ENCODE measurements at places on chromosomes 11 and 22.
A peak's percentile ranks its signal among the peaks of the same experiment; 100 is the strongest.

GRCh38 chr11:18705651-18706281 is 7.2 kb downstream of the TMEM86A start:
- no peak for DNase-seq

GRCh38 chr11:76380159-76380976 is 564 bp downstream of the THAP12 start:
- DNase-seq = peak; percentile 11

DNA sequence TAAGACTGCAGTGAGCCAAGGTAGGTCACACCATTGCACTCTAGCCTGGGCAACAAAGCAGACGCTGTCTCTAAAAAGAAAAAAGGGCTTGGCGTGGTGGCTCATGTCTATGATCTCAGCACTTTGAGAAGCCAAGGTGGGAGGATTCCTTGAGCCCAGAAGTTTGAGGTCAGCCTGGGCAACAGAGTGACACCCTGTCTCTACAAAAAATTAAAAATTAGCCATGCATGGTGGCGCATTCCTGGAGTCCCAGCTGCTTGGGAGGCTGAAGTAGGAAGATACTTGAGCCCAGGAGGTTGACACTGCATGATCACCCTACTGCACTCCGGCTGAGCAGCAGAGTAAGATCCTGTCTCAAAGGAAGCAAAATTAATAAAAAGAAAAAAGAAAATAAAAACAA is 38.9 kb upstream of the RDX start:
- no peak for DNase-seq

- DNase-seq = no peak
These were observed 495.6 kb upstream of the B3GAT1 start for GRCh38 chr11:134907636-134908035.

- DNase-seq = peak; percentile 68
These were observed 72.9 kb downstream of the CTTN start for GRCh38 chr11:70471254-70471653.

- DNase-seq = no peak
These were observed 20.1 kb upstream of the NXPE4 start for GRCh38 chr11:114615448-114616361.

GRCh38 chr22:24686280-24686679 is 83.3 kb downstream of the GGT1 start:
- no peak for DNase-seq

DNA sequence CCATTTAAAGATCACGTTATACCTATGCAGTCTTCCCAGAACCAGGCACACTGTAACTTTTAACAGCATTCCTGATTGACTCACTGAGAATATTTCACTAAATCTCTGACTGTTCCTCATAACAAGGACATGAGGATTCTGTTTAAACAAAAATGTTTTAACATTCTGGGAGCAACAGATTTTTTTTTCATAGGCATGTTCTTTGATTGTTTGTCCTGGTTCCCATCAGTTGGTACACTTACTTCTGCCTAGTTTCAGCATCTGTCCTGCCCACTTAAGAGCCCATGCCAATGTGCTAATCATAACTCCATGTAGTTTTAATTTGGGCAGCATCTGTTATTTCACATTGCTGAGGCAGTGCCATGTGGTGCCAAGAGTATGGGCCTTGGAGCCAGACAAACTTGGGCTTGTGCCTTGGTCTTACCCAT is 138.5 kb upstream of the CTSC start:
- no peak for DNase-seq

- DNase-seq = no peak
These were observed 861 bp upstream of the LTBP3 start for GRCh38 chr11:65558930-65559509.

DNA sequence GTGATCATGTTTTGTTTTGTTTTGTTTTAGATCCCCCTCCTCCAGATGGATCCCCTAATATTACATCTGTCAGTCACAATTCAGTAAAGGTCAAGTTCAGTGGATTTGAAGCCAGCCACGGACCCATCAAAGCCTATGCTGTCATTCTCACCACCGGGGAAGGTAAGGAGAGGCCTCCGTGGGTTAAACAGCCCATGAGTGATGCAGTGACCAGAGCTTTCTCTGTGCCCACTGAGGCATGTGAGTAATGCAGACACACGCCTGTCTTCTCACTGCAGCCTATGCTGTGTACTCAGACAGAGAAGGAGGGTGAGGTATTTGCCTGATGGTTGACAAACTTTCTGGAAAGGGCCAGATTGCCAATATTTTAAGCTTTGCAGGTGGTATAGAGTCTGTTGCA is 73.7 kb upstream of the OR4B1 start:
- no peak for DNase-seq

DNA sequence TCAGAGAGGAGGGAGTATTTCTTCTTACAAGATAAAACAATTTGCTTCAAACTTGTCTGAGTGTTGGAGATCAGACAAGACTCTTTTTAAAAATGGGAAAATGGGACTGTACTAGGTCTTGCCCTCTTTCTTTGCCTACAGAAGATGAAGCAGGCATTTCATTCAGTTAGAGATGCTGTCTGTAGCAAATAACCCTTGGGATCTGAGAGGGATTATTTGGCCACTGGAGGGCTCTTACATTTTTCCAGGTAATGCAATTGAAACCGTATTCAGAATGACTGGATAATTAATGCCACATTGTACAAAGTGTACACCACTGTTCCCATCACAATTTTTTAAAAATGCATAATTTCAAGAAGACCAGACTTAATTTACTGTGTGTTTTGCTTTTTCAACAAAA is 258.5 kb upstream of the KIRREL3 start:
- DNase-seq = no peak

DNA sequence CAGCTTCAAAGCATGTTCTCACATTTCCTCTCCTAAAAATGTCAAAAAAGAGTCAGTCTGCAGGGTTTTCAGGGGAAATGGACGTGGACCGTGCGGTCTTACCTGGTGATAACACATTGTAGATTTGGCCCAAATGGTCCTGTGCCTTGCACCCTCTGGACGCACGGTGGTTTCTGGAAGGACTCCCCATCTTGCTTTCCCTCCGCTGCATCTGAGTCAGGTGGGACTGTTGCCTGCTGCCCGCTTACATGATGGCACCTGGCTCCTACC is 1290.1 kb downstream of the TBC1D22A start:
- DNase-seq = no peak

GRCh38 chr22:29308791-29309262 is 2.4 kb downstream of the GAS2L1 start:
- DNase-seq = no peak

DNA sequence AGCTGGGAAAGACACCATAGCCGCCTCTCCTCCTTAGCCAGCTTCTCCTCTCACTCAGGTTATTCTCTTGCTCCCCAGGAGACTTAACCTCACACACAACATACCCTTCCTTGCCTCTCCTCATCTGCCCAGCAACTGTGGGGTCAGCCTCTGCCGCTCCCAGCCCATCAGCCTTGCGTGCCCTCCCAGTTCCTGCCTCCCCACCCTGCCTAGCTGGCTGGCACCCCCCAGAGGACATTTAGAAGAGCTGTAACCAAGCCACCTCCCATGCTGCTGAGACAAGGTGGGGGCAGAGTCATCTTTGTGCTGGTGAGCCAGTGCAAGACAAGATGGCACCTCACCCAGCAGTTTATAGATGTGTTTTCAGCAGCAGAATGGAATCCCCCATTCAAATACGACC is 38.2 kb downstream of the TOM1 start:
- DNase-seq = peak; percentile 7

DNA sequence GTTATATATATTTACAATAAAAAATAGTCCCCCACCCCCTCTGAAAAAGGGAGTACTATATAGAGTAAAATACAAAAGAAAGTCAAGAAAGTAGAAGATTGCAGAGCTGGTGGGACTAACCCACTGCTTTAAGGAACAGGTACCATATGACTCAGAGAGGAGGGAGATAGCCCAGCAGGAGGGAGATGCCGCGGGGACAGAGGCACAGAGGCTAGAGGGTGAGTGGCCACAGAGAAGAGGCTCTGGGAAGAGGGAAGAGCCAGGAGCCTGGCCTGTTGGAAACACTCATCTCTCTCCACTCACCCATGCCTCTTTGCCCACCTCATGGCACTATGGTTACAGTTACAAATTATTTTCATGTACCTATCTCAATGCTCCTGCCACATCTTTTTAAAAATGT is 53.6 kb upstream of the LYVE1 start:
- DNase-seq = no peak

GRCh38 chr11:79575701-79576100 is 134.9 kb upstream of the TENM4 start:
- no peak for DNase-seq

DNA sequence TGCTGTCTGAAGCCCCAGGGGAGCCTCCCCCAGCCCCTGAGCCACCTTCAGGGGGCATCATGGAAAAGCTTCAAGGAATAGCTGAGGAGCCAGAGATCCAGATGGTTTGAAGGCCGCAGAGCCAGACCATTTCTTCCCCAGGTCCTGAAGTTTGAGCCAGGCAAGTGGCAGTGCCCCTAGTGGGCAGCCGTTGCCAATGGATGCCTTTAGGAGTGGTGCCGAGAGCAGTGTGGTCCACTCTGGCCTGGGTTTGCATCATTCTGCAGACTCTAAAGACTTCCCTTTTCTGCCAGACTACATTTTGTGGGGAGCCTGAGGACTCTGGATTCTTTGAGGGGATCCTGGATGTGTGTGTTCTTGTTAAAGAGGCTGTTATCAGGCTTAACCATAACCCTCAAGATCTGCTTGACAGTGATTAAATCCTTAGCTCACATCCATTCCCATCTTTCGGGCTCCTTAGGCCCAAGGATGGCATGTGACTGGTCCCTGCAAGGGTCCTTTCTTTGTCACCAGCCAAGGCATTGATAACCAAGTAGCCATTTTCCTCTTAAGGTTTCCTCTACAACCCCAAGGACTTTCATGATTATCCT is 13.1 kb downstream of the HINFP start:
- DNase-seq = peak; percentile 66

DNA sequence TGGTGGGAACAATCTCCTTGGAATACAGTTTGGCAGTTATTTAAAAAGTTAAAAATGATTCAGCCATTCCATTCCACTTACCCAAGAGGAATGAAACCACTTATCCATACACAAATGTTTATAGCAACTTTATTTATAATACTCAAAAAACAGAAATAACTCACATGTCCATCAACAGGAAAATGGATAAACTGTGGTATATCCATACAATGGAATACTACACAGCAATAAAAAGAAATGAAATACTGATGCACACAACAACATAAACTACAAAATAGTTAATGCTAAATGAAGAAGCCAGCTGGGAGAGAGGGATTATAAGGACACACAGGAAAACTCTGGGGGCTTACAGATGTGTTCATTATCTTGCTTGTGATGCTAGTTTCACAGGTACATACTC is 64.7 kb downstream of the FCHSD2 start:
- no peak for DNase-seq

GRCh38 chr11:78379039-78379670 is 38.5 kb downstream of the GAB2 start:
- DNase-seq = peak; percentile 72

GRCh38 chr22:38921806-38922205 is 35.6 kb upstream of the APOBEC3A start:
- DNase-seq = no peak

DNA sequence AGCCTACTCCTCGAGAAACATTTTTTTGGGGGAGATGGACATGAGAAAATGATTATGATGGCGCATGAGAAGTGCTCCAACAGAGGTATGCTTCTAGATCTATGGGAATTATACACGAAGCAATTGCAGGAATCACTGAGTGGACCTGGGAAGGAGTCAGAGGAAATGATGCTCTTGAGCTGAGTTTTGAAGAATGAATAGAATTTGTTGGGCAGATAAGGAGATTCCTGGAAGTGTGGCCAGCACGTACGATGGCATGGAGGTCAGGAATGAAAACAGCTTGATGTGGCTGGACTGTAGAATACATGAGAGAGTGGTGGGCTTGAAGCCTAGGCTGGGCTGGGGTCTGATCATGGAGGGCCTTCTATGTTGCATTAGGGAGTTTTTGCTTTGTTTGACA is 31.7 kb downstream of the ADAMTS15 start:
- no peak for DNase-seq

GRCh38 chr22:26767351-26768155 is 110.2 kb downstream of the MIAT start:
- no peak for DNase-seq

GRCh38 chr11:92916299-92916698 is 53.2 kb upstream of the MTNR1B start:
- DNase-seq = no peak

GRCh38 chr22:26568207-26568706 is 21.7 kb downstream of the TPST2 start:
- DNase-seq = no peak

- peak; percentile 8 for DNase-seq
These were observed 117.2 kb downstream of the MICAL3 start for GRCh38 chr22:17906978-17907747.

DNA sequence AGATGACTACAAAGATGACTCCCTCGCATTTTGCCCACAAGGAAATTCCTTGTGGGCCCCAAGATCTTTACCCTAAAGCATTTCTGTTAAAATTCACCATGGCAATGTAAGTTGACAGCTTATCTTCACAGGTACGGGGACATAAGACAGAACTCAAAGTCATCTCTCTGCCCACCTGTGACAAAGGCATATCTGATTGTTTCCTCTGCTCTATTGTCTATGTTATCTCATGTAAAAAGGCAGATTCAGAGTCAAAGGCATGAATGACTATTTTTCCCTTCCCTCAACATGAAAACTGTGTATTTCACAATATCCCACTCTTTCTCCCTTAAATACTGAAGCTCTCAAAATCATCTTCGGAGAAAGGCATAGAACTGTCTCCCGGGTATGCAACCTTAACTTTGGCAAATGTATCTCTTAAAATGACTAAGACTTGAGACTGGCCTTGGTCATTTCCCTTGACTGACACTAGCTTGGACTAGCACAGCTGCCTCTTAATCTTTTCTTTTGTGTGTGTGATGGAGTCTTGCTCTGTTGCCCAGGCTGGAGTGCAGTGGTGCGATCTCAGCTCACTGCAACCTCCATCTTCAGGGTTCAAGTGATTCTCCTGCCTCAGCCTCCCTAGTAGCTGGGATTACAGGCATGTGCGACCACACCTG is 103.2 kb downstream of the MICAL3 start:
- no peak for DNase-seq

DNA sequence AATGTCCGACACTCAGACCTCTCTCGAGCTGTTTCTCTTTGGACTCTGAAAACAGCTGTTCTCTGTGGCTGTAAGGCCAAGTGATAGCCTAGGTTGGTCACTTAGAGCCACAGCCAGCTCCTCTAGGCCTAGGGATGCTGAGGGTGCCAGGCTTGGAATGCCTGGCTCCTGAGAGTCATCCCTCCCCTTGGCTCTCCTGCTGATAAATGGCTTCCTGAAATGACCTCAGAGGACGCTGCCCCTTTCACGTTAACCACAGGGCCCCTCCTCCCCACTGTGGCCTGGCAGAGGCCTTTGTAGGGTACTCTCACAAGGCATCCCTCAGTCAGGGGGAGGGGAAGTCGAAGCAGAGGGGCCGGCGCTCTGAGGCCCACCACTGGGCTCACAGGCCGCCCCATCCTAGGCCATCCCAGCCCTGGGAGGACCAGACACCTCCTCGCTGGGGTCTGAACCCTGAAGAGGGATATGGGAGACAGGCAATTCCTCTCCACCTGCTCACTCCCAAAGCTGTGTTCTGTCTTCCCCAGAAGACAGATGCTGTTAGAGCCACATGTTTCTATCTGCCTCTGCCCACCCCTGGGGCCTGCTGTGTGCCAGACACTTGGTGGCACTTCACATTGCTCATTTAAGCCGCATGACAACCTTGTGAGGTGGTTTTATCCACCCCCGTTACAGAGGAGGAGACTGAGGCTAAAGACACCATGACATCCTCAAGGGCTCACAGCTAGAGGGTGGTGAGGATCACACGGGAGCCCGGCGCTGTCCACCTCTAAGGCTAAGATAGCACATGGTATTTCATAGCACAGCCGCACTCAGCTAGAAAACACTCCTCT is 50.9 kb downstream of the ARFGAP3 start:
- DNase-seq = no peak

Data from MV-4-11 (cell line).